ENCODE measurements at places on chromosomes 3 and 15.

DNA sequence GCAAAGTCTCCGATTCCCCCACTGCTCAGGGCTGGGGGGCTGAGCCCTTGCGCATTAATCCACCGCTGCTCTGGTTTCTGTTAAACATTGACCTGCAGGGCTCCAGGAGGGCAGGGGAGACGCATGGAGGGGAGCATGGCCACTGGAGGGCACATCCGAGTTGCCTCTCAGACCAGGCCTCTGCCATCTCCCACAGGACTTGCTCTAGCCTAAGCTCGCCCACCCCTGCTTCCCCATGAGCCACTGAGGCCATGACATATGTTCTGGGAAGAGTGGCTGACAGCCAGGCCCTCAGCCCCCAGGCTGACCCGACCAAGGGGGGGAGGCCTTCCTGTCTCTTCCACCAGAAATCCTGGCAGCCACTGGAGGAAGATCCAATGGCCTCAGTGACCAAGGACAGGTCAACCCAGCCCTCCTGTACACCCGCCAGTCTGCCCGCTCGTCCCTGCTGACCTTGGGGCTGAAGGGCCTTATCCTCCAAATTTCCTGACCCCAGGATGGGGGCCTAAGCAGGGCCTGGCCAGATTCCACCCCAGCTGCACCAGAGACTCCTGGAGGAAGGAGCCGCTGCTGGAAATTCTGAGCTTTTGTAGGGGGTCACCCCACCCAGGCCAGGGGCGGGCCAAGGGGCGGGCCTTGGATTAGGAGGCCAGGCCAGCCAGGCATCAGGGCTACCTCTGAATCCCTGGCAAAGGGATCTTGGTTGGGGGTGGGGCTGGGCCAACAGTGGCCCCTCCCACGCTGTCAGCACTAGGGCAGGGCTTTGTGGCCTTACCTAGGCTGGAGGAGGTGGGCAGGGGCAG lies at the start of gene HYAL1:
Gene HYAL1 (minus strand): TSS at position 562 of the 803 bp plus-strand sequence. CDS start 618 bp downstream, outside the sequence.
- no peak for DNase-seq

DNA sequence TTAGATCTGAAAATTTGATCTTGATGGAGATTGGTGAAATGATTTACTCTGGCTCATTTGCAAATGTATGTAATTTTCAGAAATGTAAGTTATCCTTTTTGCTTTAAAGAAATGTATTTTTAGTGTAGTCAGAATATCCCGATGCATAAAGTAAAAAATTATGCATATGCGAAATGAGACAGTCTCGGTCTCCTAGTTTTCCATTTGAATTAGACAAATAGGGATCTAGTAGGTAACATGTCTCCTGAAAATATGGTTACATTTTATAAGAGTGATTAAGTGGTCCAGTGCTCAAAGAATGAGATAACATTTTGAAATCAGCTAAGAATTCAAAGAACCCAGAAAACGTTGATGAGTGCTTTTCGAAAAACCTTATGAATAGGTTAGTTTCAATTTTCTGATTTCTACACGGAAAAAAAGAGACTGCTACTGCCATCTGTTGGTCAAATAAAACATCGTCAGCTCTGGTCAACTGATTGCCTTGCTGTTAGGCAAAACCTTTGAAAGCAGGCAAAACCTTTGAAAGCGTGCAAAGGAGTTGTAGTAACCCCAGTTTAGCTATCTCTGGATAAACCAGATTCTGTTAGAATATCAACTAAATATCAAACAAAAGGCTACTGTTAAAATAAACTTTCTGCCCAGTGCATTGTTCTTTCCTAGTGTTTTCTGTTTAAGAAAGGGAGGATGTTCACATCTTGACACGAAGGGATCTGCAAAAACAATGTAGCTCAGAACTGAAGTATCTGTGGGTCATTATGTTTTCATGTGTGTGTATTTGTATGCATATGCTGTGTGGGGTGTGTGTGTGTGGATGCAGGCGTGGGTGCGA lies 59.3 kb upstream of the CHMP2B start:
- DNase-seq = no peak

DNA sequence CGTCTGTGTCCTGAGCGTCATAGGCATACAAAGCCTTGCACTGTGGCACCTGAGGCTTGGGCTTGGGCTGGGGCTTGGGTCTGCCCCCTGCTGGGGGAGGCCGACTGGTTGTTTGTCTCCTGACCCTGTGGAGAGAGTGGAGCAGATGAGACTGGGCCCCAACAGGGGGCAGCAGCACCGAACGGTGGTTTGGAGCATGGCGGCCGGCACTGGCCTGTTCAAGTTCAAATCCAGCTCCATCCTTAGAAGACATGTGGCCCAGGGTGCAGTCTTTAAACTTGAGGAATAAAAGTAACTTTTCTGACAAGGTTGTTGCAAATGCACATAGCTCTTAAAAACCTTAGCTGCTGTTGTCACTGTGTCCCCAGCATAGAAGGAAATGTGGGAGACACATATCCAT lies 33.3 kb downstream of the CCNB2 start:
- no peak for DNase-seq

DNA sequence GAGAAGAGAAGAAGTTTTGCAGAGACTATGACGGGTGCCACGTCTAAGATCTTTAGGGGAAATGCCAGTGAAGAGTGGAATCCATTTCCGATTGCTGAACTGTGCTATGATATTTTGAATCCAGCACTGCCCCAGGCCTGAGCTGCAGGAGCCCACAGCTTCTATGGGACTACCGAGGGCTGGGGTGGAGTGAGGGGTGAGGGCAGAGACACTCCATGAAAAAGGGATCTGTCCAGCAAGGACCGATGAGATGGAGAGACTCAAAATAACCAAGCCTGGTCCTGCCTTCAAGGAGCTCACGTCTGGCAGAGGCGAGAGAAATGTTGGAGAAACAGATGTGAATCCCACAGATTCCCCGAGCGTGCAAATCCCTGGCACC lies 79.8 kb upstream of the MEF2A start:
- DNase-seq = no peak

GRCh38 chr3:78221300-78221699 lies 1181.4 kb downstream of the ROBO2 start:
- no peak for DNase-seq

GRCh38 chr15:65512807-65513416 lies 4.6 kb downstream of the DPP8 start:
- no peak for DNase-seq

DNA sequence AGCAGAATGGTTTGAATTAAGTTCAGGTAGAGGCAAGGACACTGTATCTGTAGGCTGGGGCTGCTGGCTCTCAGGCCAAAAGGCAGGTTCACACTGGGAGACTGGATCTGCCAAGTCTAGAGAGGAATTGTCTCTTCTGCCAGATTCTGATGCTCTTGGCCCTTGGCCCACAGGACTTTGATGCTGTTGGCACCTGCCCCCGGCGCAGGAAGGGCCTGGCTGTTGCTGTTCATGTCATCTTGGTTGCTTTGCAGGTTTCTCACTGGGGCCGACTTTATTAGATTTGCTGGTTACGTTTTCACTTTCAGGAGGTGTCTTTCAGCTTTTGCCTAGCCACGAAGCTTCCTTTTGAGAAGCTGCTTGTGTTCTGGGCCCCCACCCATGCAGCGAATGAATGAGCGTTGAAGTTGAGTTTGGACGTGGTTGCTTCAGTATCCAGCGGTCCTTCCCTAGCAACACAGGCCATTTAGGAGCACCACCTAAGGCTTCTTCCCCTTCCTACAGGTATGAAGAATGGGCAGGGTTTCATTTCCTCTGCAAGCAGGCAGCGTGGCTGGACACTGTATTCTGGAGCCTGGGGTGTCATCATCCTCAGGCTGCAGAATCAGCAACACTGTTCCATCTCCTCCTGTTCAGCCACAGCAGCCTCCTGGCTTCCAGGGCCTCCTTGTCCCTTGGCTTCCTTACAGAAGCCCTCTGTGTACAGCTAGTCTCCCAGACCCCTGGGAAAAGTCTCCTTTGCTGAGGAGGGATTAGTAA lies 65.6 kb upstream of the PRR23C start:
- no peak for DNase-seq

GRCh38 chr3:62445275-62445674 lies 71.9 kb upstream of the FEZF2 start:
- no peak for DNase-seq

DNA sequence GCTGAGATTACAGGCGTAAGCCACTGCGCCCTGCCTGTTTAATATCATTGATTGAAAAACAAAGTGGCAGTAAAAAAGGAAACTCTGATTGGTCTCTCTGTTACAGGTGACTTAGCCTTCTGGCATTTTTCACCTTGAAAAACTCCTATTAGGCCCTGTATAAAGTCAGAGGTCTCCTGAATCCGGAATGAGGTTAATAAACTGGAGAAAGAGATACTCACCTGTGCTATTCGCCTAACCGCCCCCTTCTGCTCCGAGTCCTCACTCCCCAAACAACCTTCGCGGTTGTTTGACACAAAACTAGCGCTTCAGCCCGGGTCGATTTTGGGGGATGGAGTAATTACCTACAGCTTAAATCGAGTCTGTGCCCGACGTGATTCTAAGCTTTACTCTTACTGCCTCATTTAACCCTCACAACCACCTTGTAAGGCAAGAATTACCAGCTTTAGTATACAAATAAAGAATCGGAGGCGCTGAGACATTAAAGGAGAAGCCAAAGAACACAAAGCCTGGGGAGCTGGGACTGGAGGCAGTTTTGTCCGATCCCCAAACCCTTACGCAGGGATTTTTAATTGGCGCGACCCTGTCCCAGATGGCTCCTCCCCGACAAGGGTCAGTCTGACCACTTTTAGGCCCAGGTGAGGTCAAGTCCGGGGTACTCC lies 441 bp downstream of the CEP70 start:
- no peak for DNase-seq

DNA sequence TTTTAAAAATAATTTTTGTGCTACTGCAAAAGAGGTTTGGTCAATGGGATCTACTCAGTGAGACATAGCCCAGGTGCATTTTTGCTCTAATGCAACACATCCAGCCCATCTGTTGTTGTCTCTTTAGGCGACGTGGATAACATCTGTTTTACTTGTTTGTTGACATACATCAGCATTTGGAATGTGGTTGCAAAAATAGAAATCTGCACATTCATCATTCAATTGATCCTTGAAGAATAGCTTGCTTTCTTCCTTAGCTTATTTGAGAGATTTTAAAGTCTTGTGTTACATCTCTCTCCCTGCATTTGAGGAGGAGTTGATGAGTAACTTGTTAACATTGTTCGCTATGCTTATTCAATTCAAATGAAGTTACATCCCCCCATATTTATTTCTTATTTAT lies 1202.3 kb downstream of the NSUN3 start:
- no peak for DNase-seq

- DNase-seq = no peak
These were observed 111.9 kb upstream of the KLHL25 start for GRCh38 chr15:85906640-85907039.

DNA sequence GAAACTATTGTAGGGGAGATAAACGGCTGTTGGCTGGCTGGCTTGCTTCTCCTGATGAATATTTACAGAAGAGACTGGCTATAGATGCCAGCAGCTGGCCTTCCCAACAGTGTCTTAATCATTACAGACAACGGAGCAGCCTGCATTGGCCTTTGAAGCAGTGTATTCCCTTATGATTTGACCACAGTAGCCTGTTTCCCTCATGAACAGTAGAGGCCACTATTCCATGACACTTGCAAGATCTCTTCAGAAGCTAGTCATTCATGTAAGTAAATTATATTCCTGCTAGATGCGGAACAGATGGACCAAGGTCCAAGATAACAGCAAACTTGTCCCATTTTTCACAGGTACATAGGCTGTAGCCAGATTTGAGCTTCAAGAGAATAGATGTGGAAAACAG lies 47.3 kb downstream of the TMCO5A start:
- no peak for DNase-seq

Measured in stimulated activated CD8-positive, alpha-beta memory T cell treated with anti-CD3 and anti-CD28 coated beads, Interleukin-15, amount 100 ng/mL, for 4 hours (primary cell).